ENCODE measurements at places on chromosomes 7 and 10. TPM values are rescaled to one million over a fixed set of nuclear protein-coding genes. Genes with fewer than 3 reads are reported as not detected.

DNA sequence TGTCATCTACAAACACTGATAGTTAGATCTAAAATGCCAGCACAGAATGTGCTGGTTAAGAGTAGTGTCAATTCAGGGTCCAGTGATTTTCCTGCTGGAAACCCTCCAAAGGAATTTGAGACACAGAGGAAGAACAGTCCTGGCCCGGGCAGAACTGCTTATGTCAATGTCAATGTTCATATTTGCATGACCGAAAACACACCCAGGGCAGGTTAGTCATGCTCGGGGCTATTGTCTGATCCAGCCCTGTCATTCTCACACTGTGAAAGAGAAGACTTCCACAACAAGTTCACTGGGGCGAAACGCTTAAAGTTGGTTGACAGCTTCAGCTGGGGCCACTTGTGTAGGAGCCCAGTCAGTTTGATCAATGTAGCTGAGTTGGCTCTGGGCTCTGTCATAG lies 139.3 kb downstream of the C1GALT1 start:
- DNase-seq, result peak; percentile 18

CUBN gene
- 2.5 TPM for total RNA-seq

DNA sequence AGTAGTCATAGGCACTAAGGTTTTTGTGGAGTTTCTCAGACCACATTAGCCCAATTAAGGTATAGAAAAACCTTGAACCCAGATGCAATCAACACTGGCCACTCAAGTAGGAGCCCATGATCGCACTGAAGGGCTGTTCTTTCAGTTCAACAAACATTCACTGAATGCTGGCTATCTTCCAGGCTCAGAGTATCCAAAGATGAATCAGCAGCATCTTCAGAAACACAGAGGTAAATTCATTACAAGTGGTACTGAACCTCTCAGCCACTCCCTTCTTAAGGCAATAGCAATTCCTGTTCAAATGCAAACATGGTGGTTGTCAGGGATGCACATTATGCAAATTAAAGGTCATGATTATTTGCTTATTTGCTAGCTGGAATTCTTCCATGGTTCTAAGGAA lies 17.1 kb downstream of the KCNK18 start:
- DNase-seq, result no peak

GRCh38 chr7:92665926-92666325 lies 75.7 kb upstream of the FAM133B start:
- DNase-seq, result no peak

CALHM1 gene
- 0.40 TPM for total RNA-seq

TRIM50 gene
- not detected for total RNA-seq

C10orf67 gene
- not detected for total RNA-seq

DNA sequence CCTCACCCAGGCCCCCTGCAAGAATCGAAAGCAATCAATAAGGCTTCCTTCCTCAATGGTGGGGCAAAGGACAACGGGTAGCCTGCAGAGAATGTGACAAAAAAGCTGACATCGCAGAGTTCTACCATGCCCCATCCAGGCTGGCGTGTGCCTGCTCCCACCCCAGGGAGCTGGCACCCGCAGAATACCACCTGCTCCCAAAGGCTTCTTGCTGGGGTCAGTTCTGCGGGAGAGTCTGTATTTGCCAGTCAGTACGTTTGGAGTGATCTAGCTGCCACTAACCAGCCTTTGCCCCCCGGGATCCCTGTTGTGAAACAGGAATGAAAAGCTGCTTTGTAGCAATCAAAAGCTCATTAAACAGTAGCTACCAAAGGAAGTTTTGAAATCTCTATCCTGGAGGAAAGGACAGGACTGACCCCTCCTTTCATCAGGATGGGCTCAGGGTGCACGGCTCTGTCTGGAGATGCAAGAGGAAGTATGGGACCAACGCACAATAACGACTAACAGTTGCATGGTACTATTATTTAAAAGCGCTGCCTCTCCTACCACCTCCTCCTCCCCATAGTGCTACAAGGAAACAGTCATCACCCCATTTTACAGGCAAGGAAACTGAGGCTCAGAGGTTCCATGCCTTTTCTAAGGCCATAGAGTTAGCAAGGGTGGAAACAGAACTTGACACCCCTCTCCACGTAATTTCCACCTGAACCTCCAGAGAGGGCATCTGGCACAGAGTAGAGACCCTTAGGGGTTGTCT lies 67.0 kb downstream of the FGFR2 start:
- no peak for DNase-seq

GRCh38 chr7:24438232-24438631 lies 135.0 kb upstream of the PALS2 start:
- no peak for DNase-seq

- DNase-seq, result no peak
Observed at GRCh38 chr10:646118-646524, 43.3 kb downstream of the DIP2C start.

GRCh38 chr7:8295638-8296361 lies 33.8 kb upstream of the ICA1 start:
- no peak for DNase-seq

DNA sequence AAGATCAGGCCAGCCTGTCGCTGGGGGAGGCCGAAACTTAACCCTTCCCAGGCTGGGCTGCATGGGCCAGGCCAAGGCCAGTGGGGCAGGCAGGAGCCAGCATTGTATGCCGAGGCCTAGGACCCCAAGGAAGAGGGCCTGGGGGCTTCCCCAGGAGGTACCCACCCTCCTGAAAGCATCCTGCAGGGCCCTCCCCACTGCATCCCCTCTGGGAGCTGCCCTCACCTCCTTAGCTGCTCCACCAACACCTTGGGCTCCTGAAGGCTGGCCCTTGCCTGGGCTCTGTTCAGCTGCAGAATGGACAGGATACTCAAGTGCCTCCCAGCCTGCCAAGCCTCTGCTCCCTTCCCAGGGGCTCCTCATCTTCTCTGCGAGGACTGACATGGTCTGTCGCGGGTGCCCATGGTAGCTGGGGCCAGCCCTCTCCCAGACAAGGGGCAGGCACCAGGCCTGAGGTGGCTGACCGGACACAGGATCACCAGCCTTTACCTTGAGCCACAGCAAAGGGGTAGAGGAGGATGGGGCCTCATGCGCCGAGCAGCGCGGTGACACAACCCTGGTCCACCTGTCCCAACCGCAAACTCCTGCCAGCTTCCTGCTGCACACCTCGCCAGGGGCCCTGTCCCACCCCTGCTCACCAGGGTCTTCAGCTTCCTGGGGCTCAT lies 94.2 kb downstream of the MICALL2 start:
- no peak for DNase-seq

GRCh38 chr10:18528292-18528691 lies 123.1 kb downstream of the NSUN6 start:
- DNase-seq, result no peak

GRCh38 chr7:92769844-92770243 lies 66.5 kb downstream of the CDK6 start:
- no peak for DNase-seq

ANLN gene
- total RNA-seq, result 0.73 TPM

GRCh38 chr10:128958834-128959690 lies 508.0 kb upstream of the MGMT start:
- no peak for DNase-seq

PIP gene
- total RNA-seq, result not detected

DNA sequence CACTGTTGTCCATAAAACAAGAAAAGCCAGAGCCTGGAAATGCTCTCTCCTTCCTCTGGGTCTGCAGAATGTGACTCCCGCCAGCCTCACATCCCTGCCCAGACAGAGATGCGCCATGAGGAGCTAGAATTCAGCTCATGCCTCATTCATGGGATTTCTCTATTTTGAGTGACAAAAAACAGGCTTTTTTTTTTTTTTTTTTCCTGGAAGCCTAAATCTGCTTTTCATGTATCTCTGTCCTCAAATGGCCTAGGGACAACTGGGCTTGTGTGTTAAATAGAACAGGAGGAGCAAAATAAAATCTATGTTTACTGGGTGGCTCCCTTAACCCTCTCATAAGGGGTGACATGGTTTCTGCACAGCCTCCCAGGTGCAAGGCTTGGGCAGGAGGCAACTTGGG lies 679.7 kb upstream of the AUTS2 start:
- DNase-seq, result no peak

GRCh38 chr7:48563334-48563733 lies 361.0 kb upstream of the CDC14C start:
- DNase-seq, result no peak

- no peak for DNase-seq
Observed at GRCh38 chr7:139876622-139877283, 47.7 kb downstream of the TBXAS1 start.

GRCh38 chr10:132922872-132923271 lies 19.5 kb downstream of the CFAP46 start:
- DNase-seq, result no peak

- DNase-seq, result no peak
Observed at GRCh38 chr10:124524991-124525653, 63.5 kb downstream of the LHPP start.

GRCh38 chr10:104054430-104054829 lies 31.2 kb downstream of the COL17A1 start:
- no peak for DNase-seq

- no peak for DNase-seq
Observed at GRCh38 chr10:76303682-76304316, 872.4 kb downstream of the LRMDA start.

GRCh38 chr7:82142263-82142864 lies 301.2 kb downstream of the CACNA2D1 start:
- no peak for DNase-seq

- DNase-seq, result no peak
Observed at GRCh38 chr7:12323415-12323814, 80.2 kb downstream of the VWDE start.
